HT1080 (cell line): ENCODE measurements at places on chromosomes 5 and 9. TPM values are rescaled to one million over a fixed set of nuclear protein-coding genes. Genes with fewer than 3 reads are reported as not detected.

HRCT1 gene
- 2.4 and 3.2 TPM in 2 replicates for total RNA-seq

CAPSL gene
- 0.43 and 0.61 TPM in 2 replicates for total RNA-seq

PRKACG gene
- total RNA-seq = not detected in 2 replicates

FABP6 gene
- 0.70 and 1.1 TPM in 2 replicates for total RNA-seq

FAXDC2 gene
- total RNA-seq = 0.90 and 1.4 TPM in 2 replicates

PCDHA7 gene
- not detected in 2 replicates for total RNA-seq

C5 gene
- 0.17 and 1.1 TPM in 2 replicates for total RNA-seq

SYK gene
- 0.03 and 0.68 TPM in 2 replicates for total RNA-seq

C9orf50 gene
- total RNA-seq = not detected in 2 replicates

- DNase-seq = no peak
These were observed 1849.5 kb upstream of the ACO1 start for GRCh38 chr9:30534896-30535295.

DNA sequence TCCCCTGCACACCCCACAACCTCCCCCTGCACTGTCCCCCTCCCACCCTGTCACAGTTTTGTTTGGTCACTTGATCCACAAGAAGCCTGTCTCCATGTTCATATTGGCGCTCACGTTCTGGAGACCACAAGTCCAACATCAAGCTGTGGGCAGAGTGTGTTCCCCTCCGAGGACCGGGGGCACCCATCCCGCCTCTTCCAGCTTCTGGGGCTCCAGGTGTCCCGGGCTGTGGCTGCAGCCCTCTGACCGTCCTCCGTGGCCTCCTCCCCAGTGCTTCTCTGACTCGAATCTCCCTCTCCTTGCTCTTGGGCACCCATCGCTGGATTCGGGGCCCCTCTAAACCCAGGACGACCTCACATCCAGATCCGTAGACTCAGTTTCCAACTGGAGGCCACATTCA, 49.2 kb downstream of the PLEKHG4B start:
- no peak for DNase-seq

DNA sequence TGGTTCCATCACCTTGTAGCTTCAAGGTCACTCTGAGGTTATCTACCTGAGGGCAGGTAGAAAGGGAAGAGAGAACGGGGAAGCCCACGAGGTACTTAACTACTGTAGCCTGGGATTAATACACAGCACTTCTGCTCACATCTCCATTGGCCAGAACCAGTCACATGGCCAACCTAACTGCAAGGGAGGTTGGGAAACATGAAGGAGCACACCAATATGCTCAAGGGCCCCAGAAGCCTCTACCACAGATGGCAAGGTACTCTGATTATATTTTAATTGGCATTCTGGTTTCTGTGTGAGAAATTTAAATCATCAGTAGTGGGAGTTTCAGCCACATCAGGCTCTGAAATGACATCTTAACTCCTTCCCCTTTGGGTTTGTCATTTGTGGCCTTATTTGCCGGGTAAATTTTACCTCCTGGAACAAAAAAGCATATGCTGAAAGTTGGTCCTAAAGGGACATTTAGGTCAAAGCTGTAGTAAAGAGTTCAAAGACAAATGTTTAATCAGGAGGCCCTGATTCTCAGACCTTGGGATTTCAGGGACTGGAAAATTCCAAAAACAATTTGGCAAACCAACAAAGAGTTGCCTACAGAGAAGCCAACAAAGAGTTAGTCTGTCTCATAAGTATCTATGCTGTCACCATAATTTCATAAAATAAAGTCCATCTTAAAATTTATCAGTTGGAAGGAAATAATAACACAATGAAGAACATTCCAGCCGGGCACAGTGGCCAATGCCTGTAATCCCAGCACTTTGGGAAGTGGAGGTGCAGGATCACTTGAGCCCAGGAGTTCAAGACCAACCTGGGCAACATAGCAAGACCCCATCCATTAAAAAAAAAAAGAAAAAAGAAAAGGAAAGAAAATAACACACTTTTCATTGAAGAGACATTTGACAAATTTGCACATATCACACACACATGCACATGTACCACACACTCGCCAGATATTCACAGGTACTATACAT, 13.8 kb upstream of the MVB12B start:
- no peak for DNase-seq

- no peak for DNase-seq
These were observed 92.6 kb downstream of the TRPM6 start for GRCh38 chr9:74795081-74795480.

- DNase-seq = no peak
These were observed 1.9 kb downstream of the KDM3B start for GRCh38 chr5:138354387-138354786.

DNA sequence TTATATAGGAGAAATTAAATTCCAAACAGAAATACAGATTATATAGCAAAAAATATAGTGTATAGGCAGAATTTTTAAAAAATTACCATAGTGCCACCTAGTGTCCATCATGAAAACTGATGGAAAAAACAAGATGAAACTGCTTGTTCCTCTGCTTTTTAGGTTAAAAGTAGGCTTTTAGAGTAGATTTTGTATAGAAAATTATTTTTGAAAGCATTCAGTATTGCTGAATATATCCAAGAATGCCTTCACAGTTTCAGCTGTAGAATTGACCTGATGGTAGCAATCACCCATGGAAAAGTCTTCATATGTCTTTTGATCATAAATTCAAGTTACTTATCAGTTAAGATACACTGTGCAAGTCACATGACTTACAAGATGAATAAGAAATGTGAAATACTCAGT, 19.7 kb downstream of the RIOK2 start:
- DNase-seq = no peak

GRCh38 chr9:16611983-16612382, 258.5 kb downstream of the BNC2 start:
- DNase-seq = no peak

DNA sequence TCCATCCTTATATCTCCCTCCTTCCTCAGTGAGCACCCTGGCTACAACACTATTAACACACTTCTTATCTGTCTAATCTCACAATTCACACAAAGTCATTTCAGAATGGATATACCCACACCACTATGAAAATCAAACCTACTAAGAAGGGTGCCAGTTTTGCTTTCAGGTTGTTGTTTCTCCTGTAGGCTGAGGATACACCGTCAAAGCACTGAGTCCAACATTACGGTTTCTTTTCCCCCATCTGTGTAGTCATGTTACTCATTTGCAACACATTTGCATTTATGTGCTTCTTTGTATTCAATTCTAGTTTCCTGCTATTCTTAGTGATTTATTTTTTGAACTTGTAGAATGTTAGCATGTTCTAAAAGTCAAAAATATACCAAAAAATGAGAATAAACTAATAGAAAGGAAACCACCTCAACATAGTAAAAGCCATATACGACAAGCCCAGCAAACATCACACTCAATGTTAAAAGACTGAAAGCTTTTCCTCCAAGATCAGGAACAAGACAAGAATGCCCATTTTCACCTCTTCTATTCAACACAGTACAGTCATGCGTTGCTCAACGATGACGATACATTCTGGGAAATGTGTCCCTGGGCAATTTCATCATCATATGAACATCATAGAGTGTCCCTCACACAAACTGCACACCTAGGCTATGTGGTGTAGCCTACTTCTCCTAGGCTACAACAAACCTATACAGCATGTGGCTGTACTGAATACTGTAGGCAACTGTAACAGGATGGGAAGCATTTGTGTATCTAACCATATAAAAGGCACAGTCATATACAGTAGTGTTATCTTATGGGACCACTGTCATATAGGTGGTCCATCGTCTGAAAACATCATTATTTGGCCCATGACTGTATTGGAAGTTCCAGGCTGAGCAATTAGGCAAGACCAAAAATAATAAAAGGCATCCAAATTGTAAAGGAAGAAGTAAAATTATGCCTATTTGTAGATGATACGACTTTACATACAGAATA, 6.3 kb downstream of the ROR2 start:
- no peak for DNase-seq

DNA sequence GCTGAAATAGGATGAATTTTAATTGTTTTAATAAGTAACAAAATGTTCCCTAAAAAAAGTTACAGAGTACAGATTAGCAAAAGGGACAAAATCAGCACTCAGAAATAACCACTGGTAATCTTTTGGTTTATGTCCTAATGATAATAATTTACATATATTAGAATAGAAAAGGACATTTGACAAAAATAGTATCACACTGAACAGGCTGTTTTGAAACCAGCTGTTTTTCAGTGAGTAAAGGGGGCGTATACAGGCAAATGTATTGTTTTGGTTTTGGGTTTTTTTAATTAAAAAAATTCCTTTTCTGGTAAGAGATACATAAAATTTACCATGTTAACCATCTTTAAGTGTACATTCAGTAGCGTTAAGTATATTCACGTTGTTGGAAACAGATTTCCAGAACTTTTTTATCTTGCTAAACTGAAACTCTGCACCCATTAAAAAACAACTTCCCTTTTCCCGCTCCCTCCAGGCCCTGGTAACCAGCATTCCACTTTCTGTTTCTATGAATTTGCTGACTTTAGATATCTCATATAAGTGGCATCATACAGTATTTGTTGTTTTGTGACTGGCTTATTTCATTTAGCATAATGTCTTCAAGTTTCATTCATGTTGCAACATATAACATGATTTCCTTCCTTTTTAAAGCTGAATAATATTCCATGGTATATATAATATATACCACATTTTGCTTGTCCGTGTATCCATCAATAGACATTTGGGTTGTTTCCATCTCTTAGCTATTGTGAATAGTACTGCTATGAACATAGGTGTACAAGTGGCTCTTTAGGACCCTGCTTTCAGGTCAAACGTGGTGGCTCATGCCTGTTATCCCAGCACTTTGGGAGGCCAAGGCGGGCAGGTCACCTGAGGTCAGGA, 20.6 kb upstream of the LARP1 start:
- no peak for DNase-seq

GRCh38 chr5:93621327-93621798, 38.3 kb downstream of the NR2F1 start:
- no peak for DNase-seq

- DNase-seq = no peak
These were observed 59.7 kb upstream of the IER5L start for GRCh38 chr9:129237803-129238202.

GRCh38 chr9:129497005-129497812, 123.7 kb downstream of the C9orf50 start:
- DNase-seq = no peak

- no peak for DNase-seq
These were observed 25.7 kb downstream of the PUM3 start for GRCh38 chr9:2817999-2818803.

DNA sequence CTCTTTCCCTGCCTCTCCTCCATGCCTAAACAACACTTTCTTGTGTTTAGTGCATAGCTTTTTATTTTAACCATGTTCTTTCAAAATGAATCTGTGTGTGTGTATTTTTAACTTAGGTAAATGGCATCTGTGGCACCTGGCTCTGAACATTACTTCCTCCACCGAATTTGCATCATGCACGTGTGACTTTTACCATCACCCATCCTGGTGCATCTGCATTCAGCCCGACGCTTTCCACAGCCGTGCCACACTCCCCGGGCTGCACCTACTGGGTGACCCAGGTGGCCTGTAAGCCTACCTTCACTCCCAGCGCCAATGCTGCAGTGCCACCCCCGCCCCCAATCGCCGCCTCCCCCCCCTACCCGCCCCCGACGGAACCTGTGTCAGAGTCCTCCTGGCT, 12.7 kb upstream of the FCN1 start:
- no peak for DNase-seq

DNA sequence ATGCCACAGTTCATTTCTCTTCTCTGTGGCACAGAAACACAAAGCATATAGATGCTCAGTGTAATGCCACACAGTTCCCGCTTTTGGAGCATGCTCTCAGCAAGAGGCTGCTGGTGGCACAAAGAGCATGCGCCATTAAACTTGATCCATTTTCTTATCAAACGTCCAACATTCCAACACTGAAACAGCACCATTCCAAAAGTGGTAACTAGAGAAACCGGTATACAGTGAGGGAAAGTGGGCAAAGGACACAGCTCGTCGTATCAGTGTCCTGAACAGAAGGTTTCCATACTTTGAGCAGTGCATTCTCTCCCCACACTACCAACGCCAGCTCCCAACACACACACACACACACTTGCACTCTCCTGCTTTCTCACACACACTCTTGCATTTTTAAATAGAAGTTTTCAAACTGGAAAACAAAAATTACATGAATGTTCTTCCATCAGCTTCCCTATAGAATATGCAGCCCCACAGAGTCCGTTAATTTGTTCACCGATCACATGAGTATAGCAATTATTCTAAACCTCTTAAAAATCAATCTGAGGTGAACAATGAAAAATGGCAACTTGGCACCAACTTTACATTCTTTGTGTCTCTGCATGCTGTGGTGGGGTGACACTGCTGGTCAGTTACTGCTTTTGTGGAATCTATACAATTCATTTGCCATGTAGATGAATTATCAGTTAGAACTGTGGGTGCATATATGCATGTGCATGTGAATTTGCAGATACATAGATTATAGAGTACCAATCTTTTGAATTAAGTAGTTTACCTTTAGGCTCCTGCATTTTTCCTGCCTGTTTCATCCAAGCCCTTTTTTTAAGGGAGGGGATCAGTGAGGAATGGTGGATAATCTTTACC, 5.7 kb downstream of the NFIB start:
- DNase-seq = no peak

DNA sequence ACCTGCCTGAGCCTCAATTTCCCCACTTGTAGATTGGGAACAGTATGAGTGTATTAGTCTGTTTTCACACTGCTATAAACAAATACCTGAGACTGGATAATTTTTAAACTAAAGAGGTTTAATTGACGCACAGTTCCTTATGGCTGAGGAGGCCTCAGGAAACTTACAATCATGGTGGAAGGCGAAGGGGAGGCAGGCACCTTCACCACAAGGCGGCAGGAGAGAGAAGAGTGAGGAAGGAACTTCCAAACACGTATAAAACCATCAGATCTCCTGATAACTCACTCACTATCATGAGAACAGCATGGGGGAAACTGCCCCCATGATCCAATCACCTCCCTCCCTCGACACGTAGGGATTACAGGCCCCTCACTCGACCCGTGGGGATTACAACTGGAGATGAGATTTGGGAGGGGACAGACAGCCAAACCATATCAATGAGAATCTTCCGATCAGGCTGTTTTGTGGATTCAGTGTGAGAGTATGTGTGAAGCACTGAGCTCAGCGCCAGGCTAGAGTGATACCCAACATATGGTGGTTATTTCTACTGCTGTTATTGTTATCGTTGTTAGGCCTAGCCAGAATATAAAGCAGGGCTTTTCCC, 14.6 kb upstream of the LMX1B start:
- no peak for DNase-seq

DNA sequence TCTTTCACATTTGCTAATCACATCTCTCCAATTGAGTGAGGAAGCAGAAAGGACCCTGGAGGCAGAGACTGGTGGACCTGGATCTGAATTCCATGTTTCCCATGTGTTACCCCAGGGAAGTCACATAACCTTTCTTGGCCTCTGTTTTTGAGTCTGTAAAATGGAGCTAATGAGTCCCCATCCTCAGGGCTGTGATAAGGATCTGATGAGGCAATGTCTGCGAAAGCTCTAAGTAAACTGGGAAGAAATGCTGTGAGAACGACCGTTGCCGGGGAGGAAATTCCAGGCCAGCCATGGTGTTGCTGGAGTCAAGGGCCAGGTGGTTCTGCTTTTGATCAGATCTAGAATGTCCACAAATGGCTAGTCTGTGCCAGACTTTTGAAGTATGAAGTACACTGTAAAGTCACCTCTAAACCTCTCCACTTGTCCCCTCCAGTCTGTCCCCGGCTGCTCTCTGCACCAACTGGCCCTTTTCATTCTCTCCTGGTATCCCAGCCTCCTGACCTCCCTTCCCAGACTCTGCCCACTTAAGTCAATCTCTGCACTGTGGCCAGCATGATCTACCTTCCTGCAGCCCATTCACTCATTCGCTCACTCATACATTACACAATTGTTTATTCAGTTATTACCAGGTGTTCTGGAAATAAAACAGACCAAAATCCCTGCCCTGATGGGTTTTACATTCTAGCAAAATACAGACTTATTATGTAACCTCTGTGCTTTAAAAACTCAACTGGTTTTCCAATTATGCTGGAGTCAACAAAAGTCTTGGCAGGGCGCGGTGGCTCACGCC, 32.5 kb upstream of the N4BP3 start:
- no peak for DNase-seq
